ENCODE measurements at places on chromosomes 3 and 15. TPM values are rescaled to one million over a fixed set of nuclear protein-coding genes. Genes with fewer than 3 reads are reported as not detected.

The CD86 gene
- total RNA-seq: 0.95 TPM

The LRRC31 gene
- not detected for total RNA-seq

- H3K36me3 ChIP-seq: peaks cover 12% of the 10 kb centered on the region
- DNase-seq: no peak
- H3K4me3 ChIP-seq: no peak overlapping the region
- no peak overlapping the region for H3K27ac ChIP-seq
Measured at GRCh38 chr15:89172921-89173320, 48.5 kb downstream of the RLBP1 start.

DNA sequence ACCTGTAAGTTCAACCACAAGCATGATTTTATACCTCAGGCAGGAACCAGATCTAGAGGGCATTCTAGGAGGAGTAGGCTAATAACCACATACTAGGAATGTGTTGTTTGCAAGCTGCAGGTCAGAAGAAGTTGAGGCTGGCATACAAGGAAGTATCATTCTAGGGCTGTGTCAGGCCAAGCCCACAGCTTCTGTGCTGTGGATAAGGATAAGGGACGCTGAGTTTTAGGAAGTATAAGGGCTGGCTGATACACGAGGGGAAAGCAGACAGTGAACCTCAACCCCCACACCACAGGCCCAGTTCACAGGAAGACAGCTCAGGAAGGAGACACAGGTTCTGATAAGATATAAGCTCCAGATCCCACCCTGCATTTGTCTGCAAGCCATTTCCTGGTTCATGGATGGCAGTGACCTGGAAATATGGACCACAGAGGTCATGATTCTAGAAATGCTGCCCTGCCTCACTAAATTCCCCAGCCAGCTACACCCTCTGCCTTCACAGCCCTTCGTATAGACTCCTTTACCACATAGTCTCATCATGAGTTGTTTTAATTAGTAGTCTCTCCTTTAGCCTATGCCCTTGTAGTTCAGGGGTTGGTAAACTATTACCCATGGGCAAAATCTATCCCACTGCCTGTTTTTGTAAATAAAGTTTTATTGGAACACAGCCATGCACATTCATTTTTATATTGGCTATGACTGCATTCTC, 260.7 kb downstream of the OPA1 start:
- H3K36me3 ChIP-seq: no peaks in the 10 kb centered on the region
- H3K4me3 ChIP-seq: no peak overlapping the region
- no peaks in the 10 kb centered on the region for H3K4me1 ChIP-seq
- no peak for DNase-seq
- H3K27ac ChIP-seq: no peak overlapping the region

- H3K4me3 ChIP-seq: no peak overlapping the region
- no peaks in the 10 kb centered on the region for H3K36me3 ChIP-seq
- no peak for DNase-seq
- peaks cover 5% of the 10 kb centered on the region for H3K4me1 ChIP-seq
Measured at GRCh38 chr3:182629521-182629920, 163.8 kb upstream of the ATP11B start.

DNA sequence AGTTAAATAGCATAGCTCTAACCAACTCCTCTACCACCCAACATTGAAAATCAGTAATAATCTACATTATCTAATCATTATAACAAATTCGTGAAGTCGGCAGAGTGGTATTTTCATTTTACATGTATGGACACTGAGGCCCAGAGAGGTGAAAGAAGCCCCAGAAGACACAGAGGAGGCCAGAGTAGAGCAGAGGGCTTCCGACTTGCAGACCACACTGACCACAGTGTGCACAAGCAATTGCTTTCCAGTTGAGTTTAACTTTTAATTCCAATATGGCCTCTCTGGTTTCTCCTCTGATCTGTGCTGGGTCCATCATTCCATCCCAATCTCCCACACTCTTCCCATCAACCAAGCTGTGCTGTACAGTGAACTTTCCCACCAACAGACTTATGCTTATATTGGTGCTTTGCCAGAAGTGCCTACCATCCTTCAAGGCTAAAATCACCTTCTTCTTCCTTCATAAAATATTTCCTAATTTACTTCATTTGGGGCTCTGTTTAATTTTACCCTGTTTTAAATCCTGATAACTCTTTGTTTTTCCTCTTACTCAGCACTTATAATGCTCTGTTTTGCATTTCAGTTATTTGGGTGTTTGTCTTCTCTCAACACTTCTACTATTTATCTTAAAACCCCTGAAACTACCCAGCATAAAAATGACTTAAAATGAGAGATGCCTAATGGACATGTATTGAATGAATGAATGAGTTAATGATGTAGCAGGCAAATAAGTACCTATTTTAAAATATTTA, 81.8 kb upstream of the TNFSF10 start:
- no peaks in the 10 kb centered on the region for H3K27me3 ChIP-seq
- H3K36me3 ChIP-seq: no peaks in the 10 kb centered on the region
- H3K27ac ChIP-seq: no peak overlapping the region
- H3K4me3 ChIP-seq: no peak overlapping the region
- H3K4me1 ChIP-seq: peaks cover 1% of the 10 kb centered on the region
- DNase-seq: no peak

GRCh38 chr15:51274956-51275355, 63.4 kb downstream of the CYP19A1 start:
- H3K27me3 ChIP-seq: peaks cover 20% of the 10 kb centered on the region
- H3K27ac ChIP-seq: no peak overlapping the region
- no peaks in the 10 kb centered on the region for H3K4me1 ChIP-seq
- H3K4me3 ChIP-seq: no peak overlapping the region
- no peaks in the 10 kb centered on the region for H3K36me3 ChIP-seq
- no peak for DNase-seq

Data from activated CD8-positive, alpha-beta T cell treated with anti-CD3 and anti-CD28 coated beads, Interleukin-2, amount 10 ng/mL, durations not matched to agents 7 days and 5 days (primary cell).